ENCODE measurements at places on chromosomes 4 and X.

- no peak for DNase-seq
These were observed 763.0 kb downstream of the DMD start for GRCh38 chrX:32448320-32448719.

GRCh38 chr4:69830560-69831269, 29.2 kb downstream of the SULT1E1 start:
- no peak for DNase-seq

DNA sequence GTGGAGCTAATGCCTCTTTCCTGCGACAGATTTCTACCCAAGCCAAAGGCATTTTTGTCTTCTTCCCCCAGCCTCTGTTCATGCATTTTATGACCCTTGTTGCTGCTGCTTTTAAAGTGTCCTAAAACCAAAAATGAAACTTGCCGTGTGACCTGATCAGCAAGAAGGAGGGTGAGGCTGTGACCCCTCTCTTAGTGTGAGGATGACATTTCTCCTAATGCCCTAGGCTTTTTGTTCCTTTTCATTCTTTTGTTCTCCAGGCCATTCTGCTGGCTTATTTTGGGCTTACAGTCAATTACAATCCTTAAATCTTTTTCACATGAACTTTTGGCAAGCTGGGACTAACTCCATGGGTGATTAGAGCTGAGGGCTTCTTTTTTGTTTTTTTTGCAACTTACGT, 34.4 kb downstream of the PTTG2 start:
- DNase-seq = no peak

- DNase-seq = no peak
These were observed 466.1 kb downstream of the C4orf33 start for GRCh38 chr4:129561886-129562671.

DNA sequence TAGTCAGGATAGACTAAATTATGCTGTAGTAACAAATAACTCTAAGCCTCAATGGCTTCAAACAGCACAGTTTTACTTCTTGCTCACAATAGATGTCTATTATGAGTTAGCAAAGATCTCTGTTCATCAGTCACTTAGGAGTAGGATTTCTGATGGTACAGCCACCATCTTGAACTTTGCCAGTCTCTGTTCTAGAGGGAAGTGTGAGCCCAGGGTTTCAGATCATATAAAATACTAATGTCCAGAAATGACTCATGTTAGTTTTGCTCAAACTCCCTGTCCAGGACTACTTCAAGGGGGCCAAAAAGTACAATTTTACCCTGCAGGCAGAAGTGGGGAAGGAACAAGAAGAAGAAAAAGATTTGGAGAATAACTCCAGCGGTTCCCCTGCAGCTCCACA, 77.1 kb upstream of the LSM6 start:
- no peak for DNase-seq

GRCh38 chrX:86711531-86712180, 563.4 kb downstream of the DACH2 start:
- no peak for DNase-seq

GRCh38 chrX:124239911-124240310, 92.5 kb upstream of the TEX13D start:
- DNase-seq = peak; percentile 30

DNA sequence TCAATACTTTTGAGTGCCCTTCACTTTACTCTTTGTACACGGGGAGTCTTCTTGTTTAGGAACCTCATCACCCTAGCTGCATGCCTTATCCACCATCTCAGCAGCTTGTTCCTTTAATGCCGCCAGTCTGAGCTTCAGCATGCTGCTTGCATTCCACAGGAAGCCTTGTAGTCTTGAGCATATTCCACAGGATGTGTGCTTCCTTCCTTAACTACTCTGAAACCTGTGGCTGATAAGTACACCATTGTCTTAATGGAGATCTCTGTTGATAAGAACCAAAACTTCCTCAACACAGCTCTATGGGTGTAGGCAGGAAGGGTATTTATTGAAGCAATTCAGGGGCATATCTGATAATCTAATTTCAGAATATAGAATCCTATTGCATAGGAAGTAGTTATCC, 24.4 kb upstream of the CCNI start:
- DNase-seq = no peak

- DNase-seq = no peak
These were observed 325.6 kb downstream of the CAMK2D start for GRCh38 chr4:113435893-113436292.

GRCh38 chr4:7811536-7812191, 128.0 kb downstream of the AFAP1 start:
- no peak for DNase-seq

GRCh38 chr4:172392741-172393140, 579.5 kb downstream of the GALNTL6 start:
- no peak for DNase-seq

- no peak for DNase-seq
These were observed 20.2 kb downstream of the PPA2 start for GRCh38 chr4:105453550-105454205.

- DNase-seq = no peak
These were observed 21.9 kb downstream of the TXK start for GRCh38 chr4:48112017-48112667.

DNA sequence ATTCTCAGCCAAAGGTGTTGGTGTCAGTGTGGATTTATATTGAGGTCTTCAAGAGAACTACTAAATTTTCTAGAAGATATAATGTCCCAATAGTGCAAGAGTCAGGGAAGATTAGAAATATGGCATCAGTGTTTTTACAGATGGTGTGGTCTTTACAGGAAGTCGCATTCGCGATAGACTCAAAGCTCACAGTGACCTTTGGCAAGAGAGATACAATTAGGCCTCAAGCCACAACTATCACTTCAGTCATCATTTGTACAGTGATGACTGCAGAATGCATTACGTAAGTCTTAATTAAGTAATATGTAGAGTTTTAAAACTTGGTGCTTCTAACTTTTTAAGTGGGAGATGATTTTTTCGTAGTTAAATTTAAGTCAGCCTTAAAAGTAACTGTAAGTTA, 237.2 kb upstream of the FSTL5 start:
- no peak for DNase-seq

Measured in stimulated activated CD4-positive, alpha-beta T cell treated with anti-CD3 and anti-CD28 coated beads, Interleukin-4, amount 100 ng/mL, for 1 hour (primary cell).